Stimulated activated CD4-positive, alpha-beta T cell treated with anti-CD3 and anti-CD28 coated beads, Interleukin-12 subunit alpha, Interleukin-12 subunit beta, amount 100 ng/mL, for 24 hours (primary cell): ENCODE measurements at places on chromosomes 7 and 10.

- no peak for DNase-seq
These were observed 1.4 kb downstream of the MRPS33 start for GRCh38 chr7:141013345-141013715.

DNA sequence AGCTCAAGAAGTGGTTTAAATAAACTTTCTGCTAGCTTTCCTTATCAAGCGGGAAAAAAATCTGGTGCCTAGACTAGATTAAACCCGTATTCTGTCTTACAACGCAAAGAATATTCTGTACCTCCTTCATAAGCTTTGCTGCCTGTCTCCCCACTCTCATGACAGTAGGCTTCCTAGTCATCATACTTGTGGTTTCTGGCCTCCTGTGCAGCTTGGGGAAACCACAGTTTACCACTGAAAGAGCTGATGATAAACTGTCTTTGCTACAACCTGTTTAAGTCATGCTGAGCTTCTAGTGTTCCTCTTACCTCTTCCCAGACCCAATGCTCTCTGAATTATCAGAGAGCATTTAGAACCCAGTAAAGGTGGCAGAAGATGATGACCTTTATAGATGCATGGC lies 55.0 kb downstream of the PODXL start:
- DNase-seq = no peak

GRCh38 chr10:71045204-71045809 lies 156.9 kb upstream of the PCBD1 start:
- DNase-seq = no peak

DNA sequence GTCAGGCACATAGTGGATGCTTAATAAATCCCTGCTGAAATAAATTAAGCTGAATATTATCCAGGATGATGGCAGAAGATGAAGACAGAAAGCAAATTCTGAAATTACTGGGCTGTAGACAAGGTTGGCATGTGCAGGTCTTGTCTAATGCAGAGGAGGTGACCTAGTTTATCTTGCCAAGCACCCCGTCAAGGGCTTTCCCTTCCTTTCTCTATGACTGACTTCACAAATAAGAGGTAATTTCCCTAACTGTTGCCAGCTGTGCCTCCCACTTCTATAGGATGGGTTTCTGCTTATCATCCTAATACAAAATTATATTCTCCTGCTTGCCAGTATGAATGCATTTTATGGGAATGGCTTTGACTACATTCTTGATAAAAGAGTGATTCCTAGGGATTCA lies 38.0 kb downstream of the LHFPL3 start:
- no peak for DNase-seq

GRCh38 chr7:74599244-74599643 lies 58.3 kb upstream of the GTF2I start:
- DNase-seq = no peak

DNA sequence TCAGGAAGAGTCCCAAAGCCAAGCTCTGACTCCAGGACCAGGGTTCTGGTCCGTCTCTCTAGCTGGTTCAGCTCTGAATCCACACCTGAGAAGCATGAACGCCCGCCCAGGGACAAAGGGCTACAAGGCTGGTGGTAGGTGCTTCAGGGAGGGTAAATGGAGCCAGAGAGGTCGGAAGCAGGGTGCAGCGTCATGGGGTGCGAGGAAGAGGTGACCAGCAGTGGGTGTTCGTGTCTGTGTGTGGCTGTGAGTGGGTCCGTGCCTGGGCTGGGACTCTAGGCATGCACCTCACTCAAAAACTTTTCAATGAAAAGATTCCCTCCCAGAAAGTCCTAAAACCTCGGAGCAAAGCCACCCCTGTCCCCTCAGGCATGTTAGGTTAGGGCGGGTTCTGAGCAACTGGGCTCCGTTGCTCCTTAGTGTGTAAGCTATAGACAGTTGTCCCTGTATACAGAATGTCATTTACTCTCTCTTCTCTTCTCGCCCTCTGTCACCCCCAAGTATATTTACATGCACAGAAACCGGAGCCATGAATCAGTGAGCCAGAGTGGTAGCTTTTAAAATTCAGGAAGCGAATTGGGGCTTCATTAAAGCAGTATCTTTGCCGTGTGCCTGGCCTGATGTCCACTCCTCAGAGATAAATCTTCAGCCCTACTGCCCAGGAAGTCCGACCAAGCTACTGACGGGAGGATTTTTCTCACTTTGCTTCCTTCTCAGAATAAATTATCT lies 12.3 kb upstream of the GATA3 start:
- no peak for DNase-seq

GRCh38 chr10:113044016-113044755 lies 94.1 kb downstream of the TCF7L2 start:
- no peak for DNase-seq

DNA sequence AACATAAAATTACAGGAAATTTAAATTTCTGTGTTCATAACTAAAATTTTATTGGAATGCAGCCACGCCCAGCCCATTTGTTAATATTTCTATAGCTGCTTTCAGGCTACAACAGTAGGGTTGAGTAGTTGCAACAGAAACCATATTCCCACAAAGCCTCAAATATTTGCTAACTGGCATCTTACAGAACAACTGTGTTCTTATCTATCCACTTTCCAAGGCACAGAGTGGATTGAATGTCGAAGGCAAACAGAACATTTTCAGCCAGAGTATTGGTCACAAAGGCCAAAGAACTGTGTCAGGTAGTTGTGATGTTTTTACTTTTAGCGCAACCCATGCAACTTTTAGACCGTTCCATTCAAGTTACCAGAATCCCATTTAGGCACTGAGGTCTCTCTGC lies 51.1 kb upstream of the OPN4 start:
- no peak for DNase-seq

DNA sequence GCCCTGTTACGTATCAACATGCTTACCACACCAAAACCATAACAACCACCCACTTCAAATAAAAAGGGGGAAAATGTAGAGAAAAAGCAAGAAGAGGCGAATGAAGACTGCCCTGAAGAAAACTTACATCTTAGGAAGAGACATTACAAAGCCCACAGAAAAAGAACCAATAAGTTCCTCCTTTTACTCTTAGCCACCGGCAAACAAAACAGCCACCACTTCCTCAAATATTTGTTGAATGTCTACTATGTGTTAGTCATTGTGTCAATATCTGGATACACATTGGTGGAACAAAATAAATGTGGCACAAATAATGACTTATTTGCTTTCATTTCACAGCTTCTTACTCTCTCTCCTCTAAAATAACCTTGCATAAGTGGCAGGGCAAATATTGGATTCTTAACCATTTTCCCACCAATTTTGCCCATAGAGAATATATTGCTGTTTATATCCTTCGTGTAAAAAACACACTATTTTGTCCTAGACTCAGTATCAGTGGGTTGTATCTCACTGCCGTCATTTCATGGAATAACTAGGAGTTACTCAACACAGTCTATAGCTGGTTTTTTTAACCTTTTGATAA lies 106.8 kb downstream of the ANK3 start:
- no peak for DNase-seq

DNA sequence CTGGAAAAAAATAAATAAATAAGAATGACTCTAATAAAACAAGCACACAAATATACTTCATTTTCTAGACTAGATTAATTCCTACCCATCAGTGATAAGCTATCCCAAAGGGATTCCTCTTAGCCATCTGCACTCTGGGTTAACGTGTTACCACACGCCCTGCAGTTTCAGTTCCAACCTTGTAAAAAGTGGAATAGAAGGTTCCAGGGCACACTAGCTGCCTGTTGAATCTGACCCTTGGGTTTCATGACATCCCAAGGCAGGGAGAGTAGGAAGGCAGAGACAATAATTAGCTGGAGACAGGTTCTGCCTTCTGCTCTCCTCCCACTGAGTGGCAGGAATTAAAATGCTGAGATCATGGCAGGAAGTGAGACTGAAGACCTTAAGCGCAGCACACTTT lies 33.5 kb downstream of the SLC37A3 start:
- no peak for DNase-seq

- no peak for DNase-seq
These were observed 831 bp downstream of the ZKSCAN5 start for GRCh38 chr7:99505324-99505662.

- no peak for DNase-seq
These were observed 316.3 kb downstream of the TNS3 start for GRCh38 chr7:47265621-47266020.

- no peak for DNase-seq
These were observed 8.4 kb upstream of the LYZL2 start for GRCh38 chr10:30637881-30638467.

DNA sequence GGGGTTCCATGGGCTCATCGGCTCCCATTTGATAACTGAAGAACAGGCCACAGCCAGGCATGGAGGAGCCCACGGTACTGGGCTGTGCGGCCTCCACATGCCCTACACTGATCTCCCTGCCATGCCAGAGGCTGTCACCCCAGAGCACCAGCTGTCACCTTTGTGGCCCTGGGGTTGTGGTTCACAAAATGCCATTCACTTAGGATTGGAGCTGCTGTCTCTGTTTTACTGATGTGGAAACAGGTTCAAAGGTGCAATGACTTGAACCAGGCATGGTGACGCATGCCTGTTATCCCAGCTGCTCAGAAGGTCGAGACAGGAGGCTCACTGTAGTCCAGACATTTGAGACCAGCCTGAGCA lies 4.3 kb upstream of the UPK3B start:
- no peak for DNase-seq

- no peak for DNase-seq
These were observed 21.4 kb downstream of the STAMBPL1 start for GRCh38 chr10:88901206-88901983.

DNA sequence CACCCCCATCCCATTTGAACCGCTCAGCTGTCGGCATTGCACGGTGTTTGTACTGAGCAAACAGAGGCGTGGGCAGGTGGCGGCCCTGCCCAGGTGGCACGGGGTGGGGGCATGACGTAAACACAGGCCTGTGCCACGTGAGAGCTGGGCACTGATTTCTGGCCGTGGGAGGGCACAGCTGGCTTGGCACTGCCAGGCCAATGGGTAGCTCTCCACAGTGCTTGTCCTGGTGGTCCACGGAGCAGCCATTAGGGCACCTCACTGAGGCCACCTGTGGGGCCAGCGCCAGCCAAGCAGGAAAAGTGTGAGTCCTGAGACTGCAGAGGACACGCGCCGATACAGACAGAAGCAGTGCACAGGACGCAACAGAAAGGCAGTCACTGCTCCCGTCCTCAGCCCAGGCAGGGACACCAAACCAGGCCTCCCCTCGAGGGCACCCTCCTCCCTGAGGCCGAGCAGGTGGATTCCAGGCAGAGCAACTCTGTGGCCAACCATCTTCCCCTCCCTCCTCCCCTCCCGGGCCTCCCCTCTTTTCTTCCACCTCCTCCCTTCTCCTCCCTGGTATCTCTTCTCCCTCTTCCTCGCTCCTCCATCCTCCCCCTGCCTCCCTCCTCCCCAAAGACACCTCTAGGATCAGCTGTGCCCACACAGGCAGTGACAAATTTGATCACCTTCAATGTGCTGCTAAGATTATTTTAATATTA lies 258.7 kb downstream of the ELFN1 start:
- DNase-seq = no peak

- no peak for DNase-seq
These were observed 83.9 kb upstream of the UNC5B start for GRCh38 chr10:71128311-71128980.
